ENCODE measurements at places on chromosomes 4 and X. TPM values are rescaled to one million over a fixed set of nuclear protein-coding genes. Genes with fewer than 3 reads are reported as not detected.

GRCh38 chr4:30818541-30818940 is 98.4 kb downstream of the PCDH7 start:
- no peak for DNase-seq

- no peak for DNase-seq
These were observed 895 bp downstream of the ADGRL3 start for GRCh38 chr4:61200916-61201526.

GRCh38 chr4:144171697-144172096 is 31.2 kb upstream of the GYPA start:
- DNase-seq = no peak

GRCh38 chrX:114924856-114925255 is 92.6 kb downstream of the IL13RA2 start:
- no peak for DNase-seq

DNA sequence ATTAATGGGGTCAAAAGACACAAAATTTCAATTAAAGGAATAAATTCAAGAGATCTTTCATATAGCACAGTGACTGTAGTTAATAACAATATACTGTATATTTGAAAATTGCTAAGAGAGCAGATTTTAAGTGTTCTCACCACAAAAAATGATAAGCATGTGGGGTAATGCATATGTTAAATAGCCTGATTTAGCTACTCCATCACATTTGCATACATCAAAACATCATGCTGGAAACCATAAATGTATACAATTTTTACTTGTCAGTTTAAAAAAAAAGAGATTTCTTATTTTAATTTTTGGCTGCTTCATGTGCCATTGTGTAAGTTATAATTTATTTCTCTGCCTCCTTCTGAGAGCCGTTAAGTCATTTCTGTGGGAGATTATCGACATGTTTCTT is 65.9 kb downstream of the FAM184B start:
- DNase-seq = no peak

GRCh38 chr4:88582493-88582892 is 9.8 kb upstream of the HERC3 start:
- no peak for DNase-seq

DNA sequence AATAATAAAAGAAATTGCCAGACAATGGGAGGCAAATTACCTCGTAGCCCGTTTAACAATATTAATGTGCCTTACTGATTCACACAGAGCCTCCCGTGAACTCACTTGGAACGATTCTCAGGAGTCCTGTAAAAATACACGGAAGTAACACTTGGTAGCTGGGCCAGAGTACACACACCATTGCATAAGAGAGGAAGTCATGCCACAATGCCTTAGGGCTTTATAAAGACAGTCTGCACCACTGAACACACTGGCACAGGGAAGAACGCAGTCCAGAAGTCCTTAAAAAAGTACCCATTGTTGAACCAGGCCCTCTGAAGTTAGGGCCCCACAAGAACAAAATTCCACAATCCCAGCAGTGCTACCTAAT is 15.1 kb downstream of the SLC2A9 start:
- peak; percentile 23 for DNase-seq

GRCh38 chr4:8321220-8321619 is 51.7 kb downstream of the HTRA3 start:
- DNase-seq = no peak

GRCh38 chrX:46169808-46170207 is 375.4 kb downstream of the ZNF674 start:
- DNase-seq = no peak

GRCh38 chrX:40102393-40103381 is 4.9 kb upstream of the BCOR start:
- DNase-seq = no peak

- DNase-seq = no peak
These were observed 36.3 kb downstream of the RTL5 start for GRCh38 chrX:72095370-72095769.

GRCh38 chr4:25674386-25674785 is 18.7 kb downstream of the SLC34A2 start:
- DNase-seq = no peak

- no peak for DNase-seq
These were observed 47.9 kb downstream of the ATP8A1 start for GRCh38 chr4:42609051-42609450.

DNA sequence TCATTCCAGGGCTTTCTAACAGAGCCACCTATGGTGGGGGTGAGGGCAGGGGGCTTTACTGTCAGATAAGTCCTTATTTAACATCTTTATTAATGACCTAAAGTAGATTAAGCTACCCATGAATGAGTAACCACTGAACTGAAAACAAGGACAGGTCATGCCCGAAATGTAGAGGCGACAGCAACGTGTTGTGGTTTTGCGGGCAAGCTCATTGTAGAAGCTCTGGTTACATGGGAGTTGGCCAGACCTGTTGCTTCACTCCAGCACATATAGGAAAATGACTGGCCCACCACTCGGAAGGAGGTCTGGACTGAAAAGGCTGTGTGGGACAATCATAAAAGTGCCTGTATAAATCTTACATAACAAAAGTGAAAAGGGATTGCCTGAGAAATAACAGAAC is 109.6 kb upstream of the NDP start:
- DNase-seq = no peak

Gene NPNT
- not detected for total RNA-seq

Gene GAGE2A
- total RNA-seq = not detected

Gene IBSP
- total RNA-seq = not detected

Gene ABCG2
- 0.07 TPM for total RNA-seq

Gene MAGEE1
- 6.7 TPM for total RNA-seq

Gene CENPVL1
- not detected for total RNA-seq

Gene GPR143
- not detected for total RNA-seq

Gene ZNF157
- total RNA-seq = 1.1 TPM

Measured in B cell (primary cell).